ENCODE measurements at places on chromosomes 5 and 9.

- no peak for DNase-seq
Measured at GRCh38 chr5:1005904-1006655, 2.5 kb upstream of the NKD2 start.

DNA sequence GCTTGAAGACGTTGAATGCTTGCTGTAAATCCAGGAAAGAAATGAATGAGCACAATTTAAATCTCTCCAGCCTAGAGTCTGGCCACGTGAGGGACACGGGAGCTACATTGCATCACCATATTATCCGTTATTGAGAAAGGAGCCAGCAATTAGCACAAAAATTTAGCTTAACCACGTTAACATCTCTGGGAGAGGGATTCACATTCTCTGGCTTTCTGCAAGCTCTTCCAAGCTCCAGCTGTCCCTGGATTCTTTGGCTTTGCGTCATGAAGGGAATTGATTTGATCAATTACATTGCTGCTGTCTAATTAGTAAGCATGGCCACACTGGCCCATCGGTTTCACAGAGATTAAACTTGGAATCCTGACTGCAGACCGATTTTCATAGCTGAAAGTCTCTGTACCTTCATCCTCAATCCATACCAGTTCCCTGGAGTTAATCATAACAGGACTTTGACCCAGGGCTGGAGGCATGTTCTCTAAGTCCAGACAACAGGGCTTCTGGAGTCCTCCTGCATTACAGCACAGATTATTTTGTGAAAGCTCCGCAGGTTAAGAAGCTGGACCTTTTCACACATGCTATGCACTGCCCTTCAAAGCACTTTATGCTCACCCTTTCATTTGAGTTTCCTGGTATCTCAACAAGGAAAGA, 31.6 kb downstream of the ADRA1B start:
- no peak for DNase-seq

DNA sequence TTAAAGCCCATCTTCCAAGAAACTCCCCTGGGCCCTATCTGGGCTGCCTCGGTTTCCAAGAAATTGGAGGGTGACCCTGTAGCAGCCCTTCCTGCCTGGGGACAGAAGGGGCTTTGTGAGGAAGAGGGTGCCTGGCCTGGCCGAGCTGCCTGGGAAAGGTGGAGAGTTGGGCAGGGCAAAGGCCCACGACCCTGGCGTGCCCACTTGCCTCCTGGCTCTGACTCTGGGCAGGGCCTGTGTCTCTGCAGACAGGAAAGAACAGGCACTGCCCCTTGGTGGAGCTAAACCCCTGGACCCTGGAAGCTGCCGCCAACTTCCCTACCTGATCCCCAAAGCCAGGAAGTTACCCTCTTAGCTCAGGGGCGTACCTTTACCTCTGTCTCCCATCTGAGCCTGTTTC, 149.3 kb downstream of the RGS3 start:
- DNase-seq = no peak

DNA sequence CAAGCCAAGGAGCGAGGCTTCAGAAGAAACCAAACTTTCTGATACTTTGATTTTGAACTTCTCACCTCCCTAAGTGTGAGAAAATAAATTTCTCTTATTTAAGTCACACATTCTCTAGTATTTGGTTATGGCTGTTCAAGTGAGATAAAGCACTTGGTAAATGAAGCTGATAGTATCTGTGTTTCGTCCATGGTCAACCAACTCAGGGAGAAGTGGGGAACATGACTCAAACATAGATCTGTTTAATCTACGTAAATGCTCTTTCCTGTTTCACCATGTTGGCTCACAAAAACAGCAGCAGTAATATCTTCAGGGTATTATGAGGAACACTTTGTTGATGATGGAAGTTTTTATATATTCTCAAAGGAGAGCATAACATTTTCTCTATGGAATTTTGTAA, 2167.2 kb upstream of the C9orf72 start:
- DNase-seq = no peak

- no peak for DNase-seq
Measured at GRCh38 chr5:151899399-151899798, 25.3 kb downstream of the GLRA1 start.

GRCh38 chr9:16815079-16815478, 55.4 kb downstream of the BNC2 start:
- no peak for DNase-seq

DNA sequence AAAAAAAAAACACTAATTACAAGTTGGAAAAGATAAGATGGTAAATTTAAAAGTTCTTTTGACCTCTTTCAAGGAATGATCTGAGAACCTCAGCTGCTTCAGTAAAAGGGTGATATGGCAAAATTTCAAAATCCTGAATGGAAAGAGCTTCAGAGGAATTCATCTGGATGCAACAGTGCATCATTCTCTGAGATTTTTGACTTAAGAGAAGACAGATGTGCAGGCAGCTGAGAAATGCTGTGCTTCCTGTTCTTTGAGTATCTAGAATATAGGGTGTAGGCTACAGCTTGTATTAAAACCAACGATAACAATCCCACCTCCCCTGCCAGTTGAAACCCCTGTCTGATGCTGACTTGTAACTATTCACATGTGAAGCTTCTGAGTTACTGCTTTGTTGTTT, 6.2 kb downstream of the FRMPD1 start:
- no peak for DNase-seq

DNA sequence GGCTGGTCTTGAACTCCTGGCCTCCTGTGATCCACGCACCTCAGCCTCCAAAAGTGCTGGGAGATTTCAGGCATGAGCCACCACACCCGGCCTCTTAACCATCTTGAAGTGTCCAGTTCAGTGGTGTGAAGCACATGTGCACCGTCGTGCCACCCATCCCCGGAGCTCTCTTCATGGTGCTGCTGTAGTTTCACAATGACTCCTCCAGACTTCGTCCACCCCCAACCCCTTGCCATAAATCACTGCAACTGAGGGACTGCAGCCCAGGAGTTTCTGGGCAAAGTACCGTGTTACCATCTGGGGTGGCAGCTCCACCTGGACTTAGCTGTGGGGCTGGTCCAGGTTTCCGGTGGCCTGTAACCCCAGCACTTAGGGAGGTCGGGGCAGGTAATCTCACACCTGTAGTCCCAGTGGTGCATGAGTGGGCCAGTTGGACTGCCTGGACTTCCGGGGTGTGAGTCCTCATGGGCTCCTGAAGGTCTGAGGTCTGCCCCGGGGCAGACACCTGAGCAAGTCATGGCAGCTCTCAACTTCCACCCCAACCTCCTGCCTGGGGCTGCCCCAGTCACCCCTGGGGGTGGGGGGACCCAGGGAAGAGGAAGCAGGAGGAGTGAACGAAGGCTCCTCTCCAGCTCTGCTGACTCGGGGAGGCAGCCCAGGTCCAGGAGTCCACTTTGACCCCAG, 6.6 kb upstream of the N4BP3 start:
- no peak for DNase-seq

DNA sequence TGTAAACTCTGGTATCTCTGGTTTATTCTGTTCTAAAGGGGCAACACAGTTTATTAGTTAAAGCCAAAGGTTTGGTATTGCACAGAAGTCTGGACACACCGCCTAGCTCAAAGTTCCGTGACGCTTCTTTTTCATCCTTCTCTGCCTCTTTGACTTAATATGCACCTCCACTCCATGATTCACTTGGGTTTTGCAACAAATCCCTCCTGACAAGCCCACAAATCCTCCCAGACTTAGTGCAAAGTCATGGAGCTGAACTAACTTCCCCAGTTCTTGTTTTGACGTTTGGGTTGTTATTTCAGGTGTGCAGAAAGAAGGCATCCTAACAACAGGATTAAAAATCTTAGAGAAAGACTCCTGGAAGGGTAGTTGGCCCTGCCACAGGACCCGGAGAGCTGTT, 441.6 kb upstream of the DMAC1 start:
- DNase-seq = no peak

GRCh38 chr5:149442563-149443182, 63.6 kb upstream of the IL17B start:
- DNase-seq = peak; percentile 65

- DNase-seq = no peak
Measured at GRCh38 chr5:51832934-51833470, 449.8 kb downstream of the ISL1 start.

GRCh38 chr5:91076138-91076537, 307.0 kb downstream of the ARRDC3 start:
- no peak for DNase-seq

- DNase-seq = no peak
Measured at GRCh38 chr9:99105152-99106043, 485 bp downstream of the TGFBR1 start.

GRCh38 chr9:99576876-99577275, 244.8 kb upstream of the NR4A3 start:
- no peak for DNase-seq

GRCh38 chr5:68026092-68026885, 189.3 kb upstream of the PIK3R1 start:
- no peak for DNase-seq

DNA sequence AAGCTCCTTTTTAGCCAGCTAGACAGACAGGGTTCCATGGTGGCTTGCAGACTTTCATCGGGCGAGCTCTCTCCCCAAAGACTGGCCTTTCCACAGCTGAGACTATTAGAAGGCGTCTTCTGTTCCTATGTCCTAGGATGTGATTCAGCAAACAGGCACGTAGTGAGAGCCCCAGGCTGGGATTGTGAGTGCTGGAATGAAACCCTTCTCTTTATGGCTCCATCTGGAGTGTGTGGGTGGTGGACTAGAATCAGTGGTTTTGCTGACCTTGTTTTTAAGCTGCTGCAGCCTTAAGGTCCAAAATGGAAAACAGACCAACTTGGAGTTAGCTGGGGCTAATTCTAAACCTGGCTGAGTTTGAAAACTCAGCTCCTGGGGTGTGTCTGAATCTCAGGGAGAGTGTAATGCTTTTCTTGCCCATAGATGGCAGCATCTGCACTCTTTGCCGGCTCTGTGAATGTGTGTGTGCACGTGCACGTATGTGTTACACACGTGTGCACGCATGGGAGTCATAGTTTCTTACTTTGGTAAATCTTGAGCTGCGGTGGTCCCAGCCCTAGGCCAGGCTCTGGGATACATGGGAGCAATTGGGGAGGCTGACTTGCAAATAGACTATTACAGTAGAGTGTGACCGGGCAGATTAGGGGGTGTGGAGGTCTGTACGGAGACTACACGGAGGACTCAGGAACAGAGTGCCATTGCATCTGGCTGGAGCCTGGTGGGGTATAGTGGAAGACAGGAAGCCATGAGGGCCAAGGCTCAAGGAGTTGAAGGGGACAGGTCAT, 10.7 kb downstream of the GSN start:
- no peak for DNase-seq

- DNase-seq = no peak
Measured at GRCh38 chr5:77645158-77645994, 6.9 kb upstream of the OTP start.

- no peak for DNase-seq
Measured at GRCh38 chr5:2441495-2442180, 309.8 kb downstream of the IRX2 start.

- no peak for DNase-seq
Measured at GRCh38 chr5:96962540-96962991, 26.7 kb downstream of the LNPEP start.

GRCh38 chr9:121744002-121744686, 92.7 kb downstream of the DAB2IP start:
- DNase-seq = no peak

GRCh38 chr9:3444016-3444415, 81.8 kb downstream of the RFX3 start:
- no peak for DNase-seq

DNA sequence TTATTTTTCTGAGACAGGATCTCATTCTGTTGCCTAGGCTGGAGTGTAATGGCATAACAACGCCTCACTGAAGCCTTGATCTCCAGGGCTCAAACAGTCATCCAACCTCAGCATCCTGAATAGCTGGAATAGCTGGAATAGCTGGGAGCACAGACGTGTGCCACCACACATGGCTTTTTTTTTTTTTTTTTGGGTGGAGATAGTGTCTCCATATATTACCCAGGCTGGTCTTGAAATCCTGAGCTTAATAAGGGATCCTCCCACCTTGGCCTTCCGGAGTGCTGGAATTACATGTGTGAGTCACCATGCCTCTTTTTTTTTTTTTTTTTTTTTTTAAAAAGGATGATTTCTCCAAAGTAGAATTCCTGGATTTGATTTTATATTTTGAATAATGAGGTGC, 60.7 kb downstream of the NSD1 start:
- no peak for DNase-seq

DNA sequence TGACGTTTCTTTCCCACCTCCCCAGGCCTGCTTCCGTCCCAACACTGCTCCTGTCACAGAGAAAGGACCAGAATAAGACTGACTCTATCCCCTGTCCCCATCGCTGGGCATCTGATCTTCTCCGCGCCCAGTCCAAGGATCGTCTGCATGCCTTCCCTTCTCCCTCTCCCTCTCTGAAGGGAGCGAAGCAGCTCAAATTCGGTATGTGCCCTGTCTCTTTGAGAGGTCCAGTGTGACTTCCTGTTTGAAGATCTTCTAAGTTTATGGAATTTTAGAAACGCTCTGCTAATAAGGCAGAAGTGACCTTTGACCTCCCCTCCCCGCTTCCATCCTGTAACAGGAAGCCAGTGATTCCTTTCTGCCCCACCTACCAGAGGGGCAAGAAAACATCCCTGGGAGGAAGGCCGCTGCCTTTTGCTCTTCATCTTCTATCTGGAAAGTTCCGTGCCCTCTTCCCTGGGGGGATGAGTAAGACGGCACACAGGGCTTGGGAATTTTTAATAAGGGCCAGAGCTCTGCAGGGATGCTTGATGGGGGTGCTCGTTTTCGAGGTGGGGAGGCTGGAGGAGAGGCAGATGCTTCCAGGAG, 40.7 kb upstream of the RNU6ATAC start:
- no peak for DNase-seq

- DNase-seq = no peak
Measured at GRCh38 chr9:92686954-92687353, 17.0 kb upstream of the IPPK start.

DNA sequence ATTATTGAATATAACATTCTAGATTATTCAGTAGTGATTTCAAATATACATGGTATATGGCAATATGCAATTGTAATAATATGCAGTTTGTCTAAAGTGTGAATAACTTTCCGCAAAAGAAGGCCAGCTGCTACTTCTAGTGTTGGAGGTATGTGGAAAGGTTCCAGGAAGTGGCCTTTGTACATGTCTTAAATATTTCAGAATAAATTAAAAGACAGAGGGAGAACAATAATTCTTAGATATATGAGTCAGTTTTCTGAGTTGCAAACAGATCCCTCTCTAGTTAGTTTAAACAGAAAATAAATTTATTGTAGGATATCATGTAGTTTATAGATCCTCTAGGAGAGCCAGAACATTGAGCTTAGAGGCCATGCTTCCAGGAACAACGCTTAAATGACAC, 210.8 kb upstream of the ELL2 start:
- DNase-seq = no peak

GRCh38 chr9:87854580-87854955, 28.1 kb upstream of the SPATA31E1 start:
- DNase-seq = no peak

- DNase-seq = no peak
Measured at GRCh38 chr9:3047912-3048311, 204.0 kb upstream of the PUM3 start.

- DNase-seq = no peak
Measured at GRCh38 chr9:15132091-15132490, 174.9 kb downstream of the TTC39B start.

GRCh38 chr9:13165956-13166355, 113.5 kb downstream of the MPDZ start:
- DNase-seq = no peak

- DNase-seq = no peak
Measured at GRCh38 chr5:89397096-89397495, 514.1 kb upstream of the MEF2C start.

GRCh38 chr5:79471556-79471955, 42.4 kb downstream of the HOMER1 start:
- no peak for DNase-seq
